ENCODE measurements at places on chromosomes 2 and 18.

DNA sequence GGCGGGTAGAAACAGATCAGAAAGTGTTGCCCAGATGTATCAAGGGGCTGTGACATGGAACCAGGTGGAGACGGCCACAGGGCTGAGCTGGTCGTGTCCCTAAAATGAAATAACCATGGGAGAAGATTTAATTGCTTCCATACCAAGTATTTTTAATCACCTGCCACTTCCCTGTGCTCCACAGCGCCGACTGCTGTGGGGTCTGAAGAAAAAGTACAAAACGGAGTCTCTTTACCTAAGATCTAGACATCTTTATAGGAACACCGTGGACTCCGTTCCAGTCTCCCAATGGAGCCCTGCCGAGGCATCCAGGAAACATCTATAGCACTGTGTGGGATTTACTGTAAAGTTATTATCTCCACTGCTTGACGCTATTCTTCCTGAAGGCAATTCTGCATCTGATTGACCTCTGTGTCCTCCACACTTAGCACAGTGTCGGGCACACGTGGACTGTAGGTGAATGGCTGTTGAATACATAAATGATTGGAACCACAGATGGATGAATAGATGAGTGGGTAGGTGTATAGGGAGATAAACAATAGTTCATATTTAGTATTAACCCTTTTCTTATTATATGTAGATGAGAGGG lies 21.6 kb upstream of the GYPC start:
- DNase-seq: no peak

DNA sequence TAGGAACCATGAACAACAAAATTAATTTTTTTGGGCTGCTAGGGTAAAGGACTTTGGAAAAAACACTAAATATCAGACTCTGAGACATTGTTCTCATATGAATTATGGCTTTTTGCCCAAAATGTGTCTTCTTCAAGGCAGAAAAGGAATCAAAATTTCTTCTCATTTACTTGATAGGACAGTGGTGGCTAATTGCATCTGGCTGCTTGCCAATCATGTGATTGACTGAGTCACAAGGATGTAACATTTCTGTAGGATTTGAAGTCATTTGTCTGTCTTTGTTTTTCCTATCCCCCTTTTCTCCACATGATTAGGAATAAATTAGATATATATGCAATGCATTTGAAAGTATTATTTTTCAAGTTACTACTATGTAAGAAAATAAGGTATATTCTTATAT lies 130.2 kb downstream of the SLC4A10 start:
- no peak for DNase-seq

GRCh38 chr2:19900931-19901441 lies 797 bp downstream of the TTC32 start:
- no peak for DNase-seq

- no peak for DNase-seq
Observed at GRCh38 chr2:164054651-164055050, 318.8 kb upstream of the FIGN start.

GRCh38 chr2:20350041-20350712 lies 467 bp downstream of the PUM2 start:
- DNase-seq: peak; percentile 25

DNA sequence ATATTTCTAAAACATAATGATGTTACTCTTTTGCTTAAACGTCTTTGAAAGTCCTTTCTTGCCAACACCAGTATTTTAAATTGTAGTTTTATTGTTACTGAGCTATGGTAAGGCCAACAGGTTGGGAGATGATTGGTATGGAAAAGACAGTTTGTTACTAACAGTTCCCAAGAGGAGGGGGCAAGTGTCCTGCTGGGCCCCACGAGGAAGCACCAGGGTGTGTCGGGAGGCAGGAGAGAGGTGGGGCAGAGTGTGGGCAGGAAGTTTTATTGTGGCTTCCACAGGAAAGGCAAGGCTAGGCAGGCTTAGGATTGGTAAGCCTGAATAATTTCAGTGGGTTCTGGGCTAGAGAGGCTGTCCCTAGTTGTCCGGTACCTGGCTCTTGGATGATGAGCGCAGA lies 134.3 kb downstream of the SOCS6 start:
- no peak for DNase-seq

GRCh38 chr2:152648336-152648735 lies 68.9 kb downstream of the PRPF40A start:
- DNase-seq: no peak

GRCh38 chr2:33457556-33458247 lies 18.7 kb upstream of the RASGRP3 start:
- DNase-seq: no peak

DNA sequence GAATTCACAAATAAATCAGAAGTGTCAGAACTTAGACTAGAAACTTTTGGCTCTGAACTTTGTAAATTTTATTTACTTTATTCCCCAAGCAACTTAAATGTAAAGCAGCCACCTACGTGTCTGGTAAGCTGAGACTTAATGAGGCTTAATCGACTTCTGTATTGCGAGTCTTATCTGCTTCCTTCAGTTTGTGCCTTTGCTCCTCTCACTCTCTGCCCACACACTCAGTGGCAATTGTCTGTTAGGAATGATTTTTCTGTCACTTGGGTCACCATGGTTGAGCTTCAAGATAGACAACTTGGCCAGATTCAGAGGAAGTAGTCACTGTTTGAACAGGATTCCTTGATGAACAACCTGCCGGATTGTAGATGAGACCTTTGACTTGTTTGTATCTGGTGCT lies 691.4 kb upstream of the FSHR start:
- no peak for DNase-seq

GRCh38 chr2:128450211-128451024 lies 131.8 kb upstream of the HS6ST1 start:
- no peak for DNase-seq

DNA sequence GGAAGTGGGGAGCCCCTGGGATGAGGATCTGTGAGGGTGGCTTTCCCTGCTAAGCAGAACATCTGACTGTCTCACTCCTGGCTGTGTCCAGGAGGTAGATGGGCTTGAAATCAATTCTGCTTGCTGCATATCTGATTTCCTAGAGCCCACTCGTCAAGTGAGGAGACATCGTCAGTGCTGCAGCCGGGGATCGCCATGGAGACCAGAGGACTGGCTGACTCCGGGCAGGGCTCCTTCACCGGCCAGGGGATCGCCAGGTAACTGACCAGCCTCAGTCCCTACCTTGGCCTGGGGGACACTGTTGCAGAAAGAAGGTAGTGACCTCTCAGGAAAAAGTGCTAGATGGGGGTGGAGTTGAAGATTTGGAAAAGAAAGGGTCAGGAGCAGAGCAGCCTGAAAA lies 31.3 kb downstream of the CNGA3 start:
- DNase-seq: no peak

DNA sequence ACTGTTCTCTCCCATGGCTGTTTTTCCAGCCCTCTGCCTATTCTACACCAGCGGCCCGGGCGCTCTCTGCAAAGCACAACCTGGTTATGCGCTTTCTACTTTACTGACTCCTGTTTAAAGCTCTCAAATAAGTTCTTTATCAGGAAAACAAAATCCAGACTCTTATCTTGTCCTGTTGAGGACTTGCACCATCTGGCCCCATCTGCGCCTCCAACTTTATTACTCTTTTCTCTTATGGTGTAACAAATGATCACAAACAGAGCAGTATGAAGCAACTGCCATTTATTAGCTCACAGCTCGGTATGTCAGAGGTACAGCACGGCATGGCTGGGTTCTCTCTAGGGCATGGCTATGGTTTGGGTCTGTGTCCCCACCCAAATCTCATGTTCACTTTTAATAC lies 236.5 kb upstream of the NT5C1B start:
- no peak for DNase-seq

GRCh38 chr2:137957033-137957432 lies 7.2 kb upstream of the HNMT start:
- DNase-seq: no peak

DNA sequence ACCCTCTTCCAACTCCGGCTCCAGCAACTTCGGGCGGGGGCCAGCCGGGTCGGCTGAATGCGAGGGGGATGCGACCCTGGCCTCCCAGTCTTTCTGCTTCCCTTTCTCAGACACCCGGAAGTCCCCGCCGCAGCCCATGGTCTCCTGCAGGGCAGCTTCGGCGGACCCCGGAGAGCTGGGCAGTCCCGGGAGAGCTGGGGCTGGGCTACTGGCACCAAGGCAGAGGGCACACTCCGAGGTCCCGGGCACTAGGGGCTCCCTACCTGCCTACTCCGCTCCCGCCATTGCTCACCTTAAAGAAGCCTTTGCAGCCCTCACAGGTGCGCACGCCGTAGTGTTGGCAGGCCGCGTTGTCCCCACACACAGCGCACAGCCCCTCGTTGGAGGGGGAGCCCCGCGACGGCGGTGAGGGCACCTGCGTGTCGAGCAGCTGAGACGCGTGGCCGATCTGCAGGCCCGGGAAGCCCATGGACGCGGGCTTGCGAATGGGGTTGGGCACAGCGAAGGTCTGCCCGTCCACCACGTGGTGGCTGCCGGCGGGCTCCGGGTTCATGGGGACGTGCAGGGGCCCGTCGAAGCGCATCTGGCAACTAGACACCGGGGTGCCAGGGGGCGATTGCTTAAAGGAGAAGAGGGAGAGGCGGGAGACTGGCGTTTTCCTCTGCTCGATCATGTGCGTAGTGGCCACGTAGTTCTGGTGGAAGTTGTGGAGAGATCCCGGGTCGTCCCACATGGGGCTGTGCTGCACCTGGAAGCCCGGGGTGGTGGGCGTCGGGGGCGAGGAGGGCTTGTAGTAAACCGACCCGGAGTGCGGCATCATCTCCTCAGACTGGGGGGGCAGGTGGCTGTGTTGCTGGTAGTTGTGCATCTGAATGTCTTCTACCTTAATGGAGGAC lies 3.2 kb downstream of the NR4A2 start:
- DNase-seq: no peak

DNA sequence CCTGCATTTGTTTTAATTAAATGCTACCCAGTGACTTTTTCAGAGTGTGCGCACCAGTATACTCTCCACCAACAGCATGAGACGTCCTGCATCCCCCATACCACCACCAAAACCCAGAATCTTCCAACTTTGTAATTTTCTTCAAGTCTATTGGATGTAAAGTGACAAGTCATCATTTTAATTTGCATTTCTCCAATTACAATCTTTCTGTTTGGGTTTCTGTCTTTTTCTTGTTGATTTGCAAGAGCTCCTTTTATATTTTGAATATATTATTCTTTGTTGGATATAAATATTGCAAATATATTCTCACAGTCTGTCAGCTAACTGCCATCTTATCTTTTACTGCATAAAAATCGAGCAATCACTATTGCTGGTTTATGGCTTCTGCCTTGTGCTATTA lies 96.6 kb downstream of the FAM168B start:
- no peak for DNase-seq

GRCh38 chr2:203498161-203498560 lies 36.9 kb downstream of the RAPH1 start:
- DNase-seq: no peak

DNA sequence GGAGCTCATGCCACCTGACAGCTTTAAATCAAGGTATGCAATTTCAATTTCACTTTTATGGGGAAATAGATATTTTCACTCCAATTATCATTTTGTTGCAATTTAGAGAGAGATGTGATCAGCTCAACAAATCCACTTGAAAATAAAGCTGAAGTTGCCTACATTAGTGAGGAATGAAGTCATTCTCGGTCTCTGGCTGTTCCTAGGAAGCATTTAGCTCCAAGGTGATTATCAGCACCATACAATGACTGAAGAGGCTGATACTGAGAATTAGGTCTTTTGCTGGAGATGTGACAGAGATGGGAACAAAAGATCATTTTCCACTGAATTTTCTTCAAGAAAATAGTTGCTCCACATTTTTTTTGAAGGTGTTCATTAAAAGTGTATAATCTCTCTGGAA lies 1303.7 kb downstream of the DPP10 start:
- DNase-seq: no peak

GRCh38 chr2:58973811-58974281 lies 732.7 kb upstream of the FANCL start:
- DNase-seq: peak; percentile 28

GRCh38 chr18:10863026-10863425 lies 286.3 kb downstream of the PIEZO2 start:
- no peak for DNase-seq

DNA sequence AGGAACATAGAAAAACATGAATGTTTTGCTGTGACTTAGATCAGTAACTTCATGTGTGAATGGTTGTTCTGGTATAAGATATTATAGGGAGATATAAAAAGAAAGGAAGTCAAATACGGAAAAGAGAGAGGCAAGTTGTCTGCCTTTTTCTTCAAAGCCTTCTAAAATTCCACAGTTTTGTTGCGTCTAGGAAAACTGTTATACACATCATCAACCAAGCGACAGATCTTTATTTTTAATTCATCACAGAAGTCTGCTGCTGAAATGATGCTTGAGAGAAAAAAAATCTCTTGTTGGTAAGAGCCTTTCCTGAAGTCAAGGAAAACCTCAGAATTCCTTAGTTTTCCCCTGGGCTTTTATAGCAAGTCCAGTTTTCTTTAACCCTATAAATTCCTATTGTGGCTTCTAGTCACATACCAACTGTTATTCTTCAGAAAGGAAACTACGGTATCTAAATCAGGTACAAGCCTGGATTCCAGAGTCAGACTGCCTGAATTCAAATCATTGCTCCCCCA lies 36.3 kb upstream of the TANC1 start:
- no peak for DNase-seq

GRCh38 chr2:31255911-31256571 lies 22.1 kb downstream of the EHD3 start:
- no peak for DNase-seq

DNA sequence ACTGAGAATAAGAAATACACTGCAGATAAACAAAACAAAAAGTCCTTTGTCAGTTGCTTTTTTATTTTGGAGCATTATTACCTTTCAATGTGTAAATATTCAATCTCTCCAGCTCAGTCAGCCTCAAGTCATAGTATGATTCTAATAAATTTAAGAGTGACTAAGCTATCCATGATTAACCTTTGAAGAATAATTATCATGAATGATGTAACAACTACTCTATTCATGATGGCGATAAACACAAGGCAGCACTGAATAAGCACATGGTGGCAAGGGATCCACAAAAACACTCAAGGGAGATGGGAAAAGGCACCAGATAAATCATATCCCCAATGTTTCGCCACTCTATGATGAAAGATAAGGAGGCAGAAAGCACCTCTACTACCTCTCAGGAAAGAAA lies 67.0 kb downstream of the MAP4K3 start:
- no peak for DNase-seq

All from NCI-H1105 (cell line).